ENCODE measurements at places on chromosomes 12 and 14.
A peak's percentile ranks its signal among the peaks of the same experiment; 100 is the strongest.

GRCh38 chr12:14400599-14400998, 35.1 kb downstream of the ATF7IP start:
- no peak for DNase-seq

- no peak for DNase-seq
Observed at GRCh38 chr12:88575361-88575970, 4.8 kb downstream of the KITLG start.

GRCh38 chr14:104224131-104224505, 85.7 kb downstream of the KIF26A start:
- DNase-seq: peak; percentile 52

GRCh38 chr12:70543444-70543843, 93.8 kb downstream of the PTPRB start:
- no peak for DNase-seq

DNA sequence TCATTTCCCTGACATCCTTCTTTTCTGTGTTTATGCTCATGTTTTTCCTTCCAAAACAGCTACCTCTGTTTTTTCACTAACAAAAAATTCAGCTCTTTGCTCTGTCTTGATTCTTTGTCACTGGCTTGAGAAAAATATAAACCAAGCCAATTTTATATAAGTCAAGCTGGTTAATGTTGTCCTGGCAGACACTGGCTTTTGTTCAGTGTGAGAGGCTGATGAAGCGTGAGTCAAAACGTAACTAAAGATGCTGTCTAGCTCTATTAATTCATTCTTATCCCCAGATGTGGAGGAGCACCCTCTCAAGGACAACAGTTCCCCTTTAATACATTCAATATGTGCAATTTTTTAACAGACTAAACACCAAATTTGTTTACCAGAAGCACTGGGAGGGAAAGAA, 15.8 kb downstream of the TSPAN8 start:
- DNase-seq: no peak

DNA sequence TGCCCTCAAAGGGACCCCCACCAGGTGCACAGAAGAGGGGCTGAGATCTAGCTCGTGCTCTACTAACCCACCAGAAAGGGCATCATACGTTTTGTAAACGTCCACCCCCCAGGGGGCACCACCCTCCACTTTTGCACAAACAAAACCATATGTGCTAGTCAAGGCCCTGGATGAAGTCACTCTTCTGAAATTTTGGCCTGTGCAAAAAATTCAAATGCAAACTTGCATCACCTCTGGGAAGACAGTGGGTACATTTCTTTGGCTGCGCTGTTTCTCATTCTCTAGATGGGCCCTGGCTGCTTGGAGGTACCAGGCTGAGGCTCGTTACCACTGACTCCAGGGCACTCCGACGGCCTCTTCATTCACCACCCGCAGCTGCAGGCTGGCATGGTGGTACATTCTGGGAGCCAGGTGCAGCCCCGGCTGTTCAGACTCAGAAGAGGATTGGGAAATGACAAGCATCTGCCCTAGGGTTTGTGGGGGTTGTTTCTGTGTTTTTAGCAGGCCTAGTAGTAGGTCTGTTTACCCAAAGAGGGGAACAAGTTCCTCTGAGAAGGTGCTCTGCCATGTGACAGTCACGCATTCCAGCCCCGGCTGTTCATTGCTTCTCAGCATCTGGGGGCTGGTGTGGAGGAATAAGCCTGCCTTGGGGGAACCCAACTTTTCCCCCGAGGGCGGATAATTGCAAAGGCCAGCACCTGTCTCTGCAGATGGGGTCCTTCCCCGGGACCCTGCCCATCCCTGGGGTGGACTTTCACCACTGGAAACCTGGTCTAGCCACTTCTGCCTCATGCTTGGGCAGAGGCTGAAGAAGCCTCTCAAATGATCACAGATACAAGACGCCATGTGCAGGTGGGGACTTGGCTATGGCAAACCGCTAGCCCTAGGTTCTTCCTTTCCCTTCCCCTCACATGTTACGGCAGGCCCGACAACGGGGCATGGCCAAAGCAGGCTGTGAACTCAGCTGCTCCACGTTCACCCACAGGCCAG, 147.6 kb downstream of the DPF3 start:
- peak; percentile 98 for DNase-seq

DNA sequence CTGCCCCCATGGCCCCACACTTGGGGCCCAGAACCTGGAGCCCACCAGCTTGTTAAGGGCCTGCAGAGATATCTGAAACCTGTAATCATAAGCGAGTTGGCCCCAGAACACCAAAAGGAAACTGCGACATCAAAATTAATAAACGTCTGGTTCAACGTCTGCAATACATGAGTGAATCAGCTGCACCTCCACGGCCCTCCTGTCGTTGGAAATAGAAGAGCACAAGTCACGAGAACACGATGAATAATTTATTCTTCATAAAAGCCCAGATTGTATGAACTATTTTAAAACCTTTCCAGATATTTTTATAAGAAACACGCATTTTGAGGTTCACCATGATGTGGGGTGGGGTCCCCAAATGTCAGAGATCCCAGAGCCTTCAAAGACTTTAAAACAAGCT, 9.7 kb upstream of the CMKLR1 start:
- DNase-seq: no peak

GRCh38 chr14:63800651-63801375, 52.0 kb upstream of the SYNE2 start:
- DNase-seq: peak; percentile 59

GRCh38 chr12:13090054-13090453, 13.4 kb downstream of the GSG1 start:
- no peak for DNase-seq

DNA sequence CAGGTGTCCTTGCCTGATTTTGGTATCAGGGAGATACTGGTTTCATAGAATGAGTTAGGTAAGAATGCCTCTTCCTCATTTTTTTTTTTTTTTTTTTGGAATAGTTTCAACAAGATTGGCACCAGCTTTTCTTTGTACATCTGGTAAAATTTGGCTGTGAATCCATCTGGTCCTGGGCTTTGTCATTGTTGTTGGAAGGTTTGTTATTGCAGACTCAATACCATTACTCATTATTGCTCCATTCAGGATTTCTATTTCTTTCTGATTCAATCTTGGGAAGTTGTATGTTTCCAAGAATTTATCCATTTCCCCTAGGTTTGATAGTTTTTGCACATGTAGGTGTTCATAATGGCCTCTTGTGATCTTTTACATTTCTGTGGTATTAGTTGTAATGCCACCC, 126.0 kb upstream of the KITLG start:
- DNase-seq: no peak

GRCh38 chr14:75764020-75764419, 103.0 kb downstream of the TTLL5 start:
- no peak for DNase-seq

- no peak for DNase-seq
Observed at GRCh38 chr12:1226951-1227350, 235.9 kb downstream of the ERC1 start.

GRCh38 chr14:26766726-26767125, 168.9 kb upstream of the NOVA1 start:
- no peak for DNase-seq

DNA sequence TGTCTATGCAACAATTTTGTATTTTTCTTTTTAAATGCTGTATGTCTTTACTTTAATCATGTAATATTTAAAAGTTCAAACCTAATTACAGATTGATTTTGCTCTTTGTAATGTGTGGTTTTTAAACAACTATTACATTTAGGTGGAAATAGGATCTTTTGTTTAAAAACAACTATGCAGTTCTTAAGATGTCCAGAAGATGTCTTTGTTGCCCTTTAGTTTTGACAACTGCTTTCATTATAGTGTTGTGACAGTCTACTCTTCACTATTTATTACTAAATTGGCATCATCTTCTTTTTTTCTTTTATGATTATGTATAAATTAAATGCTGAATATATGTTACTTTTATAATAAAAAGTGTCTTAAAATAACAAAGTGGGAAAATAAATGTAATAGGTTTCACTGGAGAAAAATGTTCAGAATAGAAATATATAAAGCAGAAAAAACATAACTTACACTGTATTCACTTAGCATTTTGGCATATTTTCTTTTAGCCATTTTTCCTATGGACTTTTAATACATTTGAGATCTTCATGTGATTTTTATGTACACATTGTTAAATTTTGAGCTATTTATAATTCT, 27.1 kb upstream of the PCNX4 start:
- DNase-seq: peak; percentile 56

- no peak for DNase-seq
Observed at GRCh38 chr12:109626378-109627115, 53.0 kb downstream of the MVK start.

GRCh38 chr12:9383585-9383984, 175.4 kb upstream of the PZP start:
- no peak for DNase-seq

- no peak for DNase-seq
Observed at GRCh38 chr12:39632670-39633069, 13.1 kb upstream of the ABCD2 start.

DNA sequence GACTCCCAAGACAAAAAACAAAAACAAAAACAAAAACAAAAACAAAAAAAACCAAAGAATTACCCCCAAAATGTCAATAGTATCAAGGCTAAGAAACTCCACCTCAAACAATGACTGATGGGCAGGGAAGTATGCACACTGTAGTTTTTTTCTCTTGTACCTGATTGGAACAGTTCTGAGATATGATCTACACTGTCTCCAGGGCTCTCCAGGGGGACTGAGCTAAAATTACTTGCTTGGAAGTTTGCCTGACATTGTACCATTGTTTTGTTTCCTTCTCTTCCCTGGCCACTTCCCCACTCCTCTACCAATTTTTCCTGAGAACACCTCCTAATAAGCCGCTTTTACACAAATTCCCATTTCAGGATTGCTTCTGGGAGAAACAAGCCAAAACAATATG, 22.3 kb upstream of the CATSPERB start:
- no peak for DNase-seq

DNA sequence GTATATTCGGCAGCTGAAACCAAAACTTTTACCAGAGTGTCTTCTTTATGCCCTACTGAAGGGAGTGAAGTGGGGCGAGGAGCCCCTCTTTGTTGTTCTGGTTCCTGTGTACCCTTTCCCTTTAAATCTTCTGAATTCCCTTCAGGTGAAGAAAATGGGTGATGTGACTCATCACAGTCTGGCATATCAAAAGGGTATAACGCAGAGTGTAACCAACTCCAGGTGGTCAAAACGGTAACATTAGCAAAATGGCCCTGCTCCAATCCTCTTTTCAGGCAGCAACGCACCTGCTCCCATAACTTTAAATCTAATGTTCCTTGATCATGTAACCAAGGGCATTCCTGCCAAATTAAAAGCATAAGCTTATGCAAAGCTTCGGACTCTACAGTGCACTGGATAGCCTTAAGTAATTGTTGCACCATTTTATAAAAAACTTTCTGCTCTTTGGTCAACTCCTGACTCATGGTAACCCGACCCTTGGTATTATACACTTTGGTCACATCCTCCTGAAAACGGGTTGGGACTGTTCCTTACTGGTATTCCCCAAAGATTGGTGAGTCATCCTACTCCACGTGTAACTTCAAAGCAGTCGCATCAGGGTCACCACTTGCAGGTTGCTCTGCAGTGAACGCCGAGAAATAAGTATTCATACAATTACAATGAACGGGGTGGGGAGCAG, 83.1 kb downstream of the KCNMB4 start:
- no peak for DNase-seq

DNA sequence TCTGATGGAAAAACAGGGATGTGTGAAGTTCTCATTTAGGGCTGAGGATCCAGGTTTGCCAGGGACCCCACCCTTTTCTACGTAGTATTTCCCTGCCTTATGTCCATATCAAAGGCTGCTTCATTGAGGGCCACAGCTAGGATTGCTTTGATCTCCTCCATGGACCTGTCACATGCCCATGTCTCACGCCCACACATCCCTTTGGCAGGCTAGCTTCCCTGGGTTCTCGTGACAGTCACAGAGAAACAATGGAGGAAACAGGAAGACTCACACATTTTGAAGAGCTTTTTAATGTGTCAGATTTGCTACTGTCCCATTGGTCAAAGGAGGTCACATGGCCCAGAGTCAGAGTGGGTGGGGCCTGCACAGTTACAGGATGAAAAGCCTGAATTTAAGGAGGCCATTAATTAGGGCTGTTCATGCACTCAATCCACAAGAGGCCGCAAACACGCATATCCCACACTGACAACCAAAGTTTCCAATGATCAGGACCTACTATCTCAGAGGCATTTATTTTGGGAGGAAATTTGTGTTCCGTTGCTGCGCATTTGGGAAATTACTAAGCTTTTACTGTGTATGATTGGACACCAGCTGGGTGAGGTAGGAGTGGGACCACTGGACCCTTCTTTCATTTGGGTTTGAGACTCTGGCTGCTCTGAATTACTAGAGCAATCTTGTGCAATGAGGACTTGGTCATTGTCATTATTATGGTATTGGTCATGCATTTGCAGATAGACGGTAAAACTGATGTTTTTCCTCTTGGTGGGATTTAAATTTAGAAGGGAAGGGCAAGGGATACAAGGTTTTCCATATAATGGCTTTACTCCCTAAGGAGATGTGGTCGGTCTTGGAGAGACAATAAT, 266.2 kb downstream of the KTN1 start:
- DNase-seq: no peak

- DNase-seq: no peak
Observed at GRCh38 chr12:113577464-113578129, 105.9 kb upstream of the LHX5 start.

DNA sequence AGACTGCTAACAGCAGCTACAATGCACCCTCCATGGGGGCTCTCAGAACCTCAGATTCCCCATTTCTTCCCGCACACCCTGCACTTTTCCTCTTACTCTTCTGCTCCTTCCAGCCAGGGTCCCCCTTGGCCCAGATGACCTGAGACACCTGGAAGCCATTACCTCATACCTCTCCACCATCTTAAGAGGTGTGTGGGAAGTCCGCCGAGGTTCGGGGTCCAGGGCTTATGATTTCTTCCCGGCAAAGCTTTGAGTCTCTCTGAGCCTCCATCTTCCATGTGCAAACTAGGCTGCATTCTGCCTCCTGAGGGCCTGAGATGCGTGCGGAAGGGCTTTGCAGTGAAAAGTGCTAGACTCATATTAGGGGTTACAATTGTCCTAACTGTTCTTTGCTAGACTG, 5.3 kb downstream of the GSC start:
- DNase-seq: no peak

- DNase-seq: no peak
Observed at GRCh38 chr12:127819056-127819455, 447.9 kb upstream of the TMEM132C start.

DNA sequence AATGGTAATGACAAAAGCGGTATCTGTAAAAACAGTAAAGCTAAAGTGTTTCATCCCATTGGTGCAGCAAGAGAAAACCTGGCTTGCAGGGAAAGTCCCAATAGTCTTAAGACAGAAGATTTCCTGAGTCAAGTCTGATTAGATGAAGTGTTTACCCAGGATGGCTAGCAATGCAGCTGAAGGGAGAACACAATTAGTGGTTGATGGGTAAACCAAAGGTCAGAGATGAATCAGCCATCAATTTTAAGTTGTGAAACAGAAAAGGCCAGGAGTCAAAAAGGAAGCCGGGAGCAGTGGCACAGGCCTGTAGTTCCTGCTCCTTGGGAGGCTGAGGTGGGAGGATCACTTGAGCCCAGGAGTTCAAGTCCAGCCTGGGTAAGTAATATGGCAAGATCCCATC, 52.6 kb downstream of the SEC23A start:
- no peak for DNase-seq

DNA sequence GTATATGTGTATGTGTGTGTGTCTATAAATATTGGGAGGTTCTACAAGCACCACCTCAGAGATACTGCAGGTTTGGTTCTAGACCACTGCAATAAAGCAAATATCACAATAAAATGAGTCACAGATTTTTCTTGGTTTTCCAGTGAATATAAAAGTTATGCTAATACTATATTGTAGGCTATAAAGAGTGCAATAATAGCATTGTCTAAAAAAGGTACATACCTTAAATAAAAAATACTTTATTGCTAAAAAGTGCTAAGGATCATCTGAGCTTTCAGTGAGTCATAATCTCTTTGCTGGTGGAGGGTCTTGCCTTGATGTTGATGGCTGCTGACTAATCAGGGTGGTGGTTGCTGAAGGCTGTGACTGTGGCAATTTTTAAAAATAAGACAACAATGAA, 111.1 kb downstream of the VEZT start:
- DNase-seq: no peak

Measured in NCI-H524 (cell line).